ENCODE measurements at places on chromosomes 7 and 10.

GRCh38 chr7:17304926-17305325, 6.5 kb downstream of the AHR start:
- no peak for DNase-seq

DNA sequence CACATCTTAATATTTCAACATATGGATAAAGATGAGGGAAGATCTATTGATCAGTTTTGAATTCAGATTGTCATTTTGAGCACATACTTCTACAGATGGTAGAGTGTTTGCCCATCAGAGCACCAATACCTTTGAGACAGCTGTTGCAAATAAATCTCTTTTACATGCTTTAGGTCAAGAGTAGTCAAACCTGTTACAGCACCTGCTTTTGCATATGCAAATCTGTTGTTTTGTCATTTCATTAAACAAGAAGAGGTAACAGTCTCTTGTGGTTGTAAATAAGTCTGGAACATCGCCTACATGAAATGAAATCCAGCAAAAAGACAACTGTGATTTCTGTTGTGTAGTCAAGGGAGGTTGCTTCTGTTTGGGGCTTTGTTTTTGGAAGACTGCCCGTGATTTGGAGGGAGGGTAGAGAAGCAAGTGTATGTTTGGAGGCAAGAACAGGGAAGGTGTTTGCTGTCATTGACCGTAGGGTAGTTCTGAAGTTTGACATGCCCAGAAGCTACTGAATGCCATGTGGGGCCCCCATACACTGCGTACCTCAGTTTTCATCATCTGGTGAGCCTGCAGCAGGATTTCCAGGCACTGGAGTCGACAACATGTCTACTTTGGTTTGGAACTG, 233.6 kb upstream of the PPP1R3A start:
- DNase-seq, result no peak

DNA sequence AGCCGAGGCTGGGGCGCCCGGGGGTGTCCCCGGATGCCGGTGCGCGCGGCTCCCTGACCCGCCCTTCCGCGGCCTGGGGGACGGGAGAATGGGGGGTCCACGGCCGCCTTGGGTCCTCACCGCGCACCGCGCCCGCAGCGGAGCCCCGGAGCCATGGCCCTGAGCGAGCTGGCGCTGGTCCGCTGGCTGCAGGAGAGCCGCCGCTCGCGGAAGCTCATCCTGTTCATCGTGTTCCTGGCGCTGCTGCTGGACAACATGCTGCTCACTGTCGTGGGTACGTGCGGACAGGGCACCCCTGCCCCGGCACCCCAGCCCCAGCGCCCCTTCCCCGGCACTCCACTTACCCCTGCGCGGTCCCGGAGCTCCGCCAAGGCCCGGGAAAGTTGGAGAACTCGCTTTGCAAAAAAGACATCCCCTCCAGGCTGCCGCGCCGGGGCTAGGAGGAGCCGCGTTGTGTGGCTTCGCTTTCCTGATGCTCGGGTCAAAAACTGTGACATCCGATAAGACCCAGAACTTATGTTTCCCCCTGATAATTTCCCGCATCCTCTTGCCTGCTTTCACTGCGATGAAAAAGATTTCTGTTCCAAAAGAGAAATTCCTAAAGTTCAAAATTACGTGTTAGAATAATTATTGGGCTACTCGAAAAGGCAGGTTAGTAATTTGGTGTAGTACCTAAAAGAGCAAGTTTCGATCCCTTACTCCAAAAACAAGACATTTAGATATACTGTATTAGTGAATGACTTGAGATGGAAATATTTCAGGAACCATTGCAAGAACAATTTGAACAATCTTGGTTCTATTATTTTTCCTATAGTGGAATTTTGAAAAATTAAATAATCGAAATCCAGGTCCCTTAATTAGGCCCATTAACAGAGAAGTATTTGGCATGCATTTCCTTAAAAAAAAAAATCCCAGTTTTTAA, 888 bp downstream of the SLC18A2 start:
- DNase-seq, result no peak

GRCh38 chr10:113252650-113253618, 299.9 kb upstream of the HABP2 start:
- DNase-seq, result no peak

DNA sequence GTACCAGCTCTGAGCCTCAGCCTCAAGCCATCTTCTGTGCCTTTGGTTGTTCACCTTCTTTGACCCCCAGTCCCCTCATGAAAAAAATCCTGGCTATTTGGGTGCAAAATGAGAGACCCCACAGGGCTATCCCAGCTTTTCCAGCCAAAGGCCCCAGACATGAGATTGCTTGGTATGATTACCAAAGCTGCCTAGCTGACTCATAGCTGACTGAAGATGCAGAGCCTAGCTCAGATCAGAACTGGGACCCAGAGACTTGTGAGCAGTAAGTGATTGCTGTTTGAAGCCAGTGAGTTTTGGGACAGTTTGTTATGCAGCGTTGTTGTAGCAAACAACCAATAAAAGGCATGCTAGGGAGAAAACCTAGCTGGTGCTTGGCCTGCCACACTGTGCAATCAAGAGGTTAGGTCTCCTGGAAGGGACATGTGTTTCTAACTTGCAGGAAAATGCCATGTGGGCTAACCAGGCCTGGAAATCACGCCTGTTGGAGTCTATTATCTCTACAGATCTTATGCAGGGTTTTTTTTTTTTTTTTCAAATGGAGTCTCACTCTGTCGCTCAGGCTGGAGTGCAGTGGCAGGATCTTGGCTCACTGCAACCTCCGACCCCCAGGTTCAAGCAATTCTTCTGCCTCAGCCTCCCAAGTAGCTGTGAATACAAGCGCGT, 48.0 kb upstream of the DAGLB start:
- DNase-seq, result no peak

All from stimulated activated CD8-positive, alpha-beta memory T cell treated with anti-CD3 and anti-CD28 coated beads, Interleukin-15, amount 100 ng/mL, for 48 hours (primary cell).